ENCODE measurements at places on chromosomes 1 and 21.

DNA sequence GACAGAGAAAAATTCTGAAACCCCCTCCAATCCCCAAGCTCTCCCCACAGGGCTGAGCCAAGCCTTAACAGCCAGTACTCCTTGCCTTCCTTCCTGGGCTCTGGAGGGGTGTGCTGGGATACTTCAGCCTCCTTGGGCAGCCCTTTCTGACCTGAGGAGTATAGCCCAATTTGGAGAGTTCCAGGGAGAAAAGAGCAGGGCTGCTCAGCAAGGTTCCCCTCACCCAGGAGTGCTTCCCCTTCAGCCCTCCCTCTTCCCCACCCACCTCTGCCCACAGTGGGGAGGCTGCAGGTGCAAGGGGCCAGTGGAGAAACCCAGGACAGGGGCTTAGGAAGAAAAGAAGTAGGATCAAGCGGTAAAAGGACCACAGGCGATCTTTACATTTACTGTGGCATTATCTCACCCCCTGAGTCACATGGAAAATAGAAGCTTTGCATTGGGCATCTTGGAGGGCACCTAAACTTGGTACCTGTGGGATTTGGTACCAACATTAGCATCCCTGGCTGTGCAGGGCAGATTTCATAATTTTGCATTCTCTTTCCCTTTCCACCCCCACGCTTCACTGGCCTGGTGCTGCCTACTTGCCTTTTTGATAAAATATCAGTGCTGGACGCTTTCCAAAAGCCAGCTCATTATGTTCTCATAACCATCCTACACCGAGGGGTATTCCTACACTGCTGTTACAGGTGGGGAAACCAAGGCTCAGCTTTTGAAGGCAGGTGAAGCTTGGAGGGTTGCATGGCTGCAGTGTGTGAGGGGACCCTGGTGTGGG is 2.8 kb upstream of the ADORA1 start:
- DNase-seq = no peak

- no peak for DNase-seq
Observed at GRCh38 chr21:42627527-42628289, 25.7 kb upstream of the PDE9A start.

DNA sequence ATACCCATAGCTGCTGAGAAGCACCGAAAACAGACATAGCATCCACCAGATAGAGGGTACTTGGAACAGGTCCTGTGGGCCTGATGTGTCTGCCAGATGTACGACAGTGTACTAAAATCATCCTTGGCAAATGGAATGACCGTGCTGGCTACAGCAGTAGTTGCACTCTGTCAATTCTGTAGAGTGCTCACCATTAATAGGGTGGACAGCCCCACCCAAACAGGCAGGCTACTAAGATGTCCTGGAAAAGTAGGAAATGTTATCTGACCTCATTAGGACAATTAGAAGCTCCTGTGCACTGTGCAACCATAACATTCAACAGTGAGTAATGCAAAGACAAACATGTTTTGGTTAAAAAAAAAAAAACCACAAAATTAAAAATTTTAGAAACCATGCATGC is 106.2 kb downstream of the PTPN14 start:
- no peak for DNase-seq

DNA sequence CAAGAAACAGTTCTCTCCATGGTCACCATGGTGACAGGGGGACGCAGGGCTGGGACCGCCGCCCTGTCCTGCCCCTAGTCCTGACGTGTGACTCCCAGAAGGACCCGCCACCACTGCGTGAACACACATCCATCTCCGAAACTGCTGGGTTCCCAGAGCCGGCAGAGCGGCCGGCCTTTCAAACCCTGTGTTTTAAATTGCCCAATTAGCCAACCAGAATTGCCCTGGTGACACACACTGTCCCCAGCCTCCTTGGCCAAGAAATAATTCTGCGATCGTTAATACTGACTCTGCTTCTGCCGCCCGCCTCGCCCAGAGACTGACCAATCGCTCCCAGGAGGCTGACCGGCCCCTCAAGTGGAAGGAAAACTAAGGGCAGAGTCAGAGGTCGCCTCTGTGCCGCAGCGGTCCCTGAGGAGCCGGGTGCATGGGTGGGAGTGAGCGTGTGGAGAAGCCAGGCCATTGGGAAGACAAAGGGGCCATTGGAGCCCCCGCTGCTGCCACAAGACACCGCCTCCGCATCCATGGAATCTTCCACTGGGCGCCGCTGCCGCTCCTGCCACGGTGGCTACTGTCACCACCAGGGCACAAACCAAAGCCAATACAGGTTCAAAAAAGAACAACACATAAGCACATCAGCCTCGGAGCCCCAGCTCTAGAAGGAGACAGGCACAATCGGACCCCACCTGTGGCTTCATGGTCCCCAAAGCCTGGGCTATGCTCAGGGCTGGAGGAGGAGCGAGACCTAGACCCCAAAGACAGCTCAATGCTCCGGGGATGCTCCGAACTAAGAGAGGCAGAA is 273.2 kb downstream of the NPHP4 start:
- DNase-seq = no peak

DNA sequence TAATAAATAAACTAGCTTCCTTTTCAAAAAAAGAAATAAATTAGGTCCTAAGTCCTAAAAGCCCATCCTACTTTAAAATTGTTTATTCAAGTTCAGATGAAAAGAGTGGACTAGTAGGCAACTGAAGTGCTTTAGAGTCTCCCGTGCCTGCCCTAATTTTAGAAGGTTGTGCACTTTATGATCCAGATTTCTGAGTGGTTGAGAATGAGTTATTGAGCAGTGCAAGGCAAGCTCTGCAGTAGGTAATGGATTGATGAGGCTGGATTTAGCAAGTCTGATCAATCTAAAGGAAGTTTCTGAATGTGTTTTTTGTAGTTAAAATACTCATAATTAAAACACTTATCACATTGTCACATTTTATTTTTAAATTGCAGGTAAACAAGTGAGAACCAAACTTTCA is 13.0 kb downstream of the GGPS1 start:
- no peak for DNase-seq

DNA sequence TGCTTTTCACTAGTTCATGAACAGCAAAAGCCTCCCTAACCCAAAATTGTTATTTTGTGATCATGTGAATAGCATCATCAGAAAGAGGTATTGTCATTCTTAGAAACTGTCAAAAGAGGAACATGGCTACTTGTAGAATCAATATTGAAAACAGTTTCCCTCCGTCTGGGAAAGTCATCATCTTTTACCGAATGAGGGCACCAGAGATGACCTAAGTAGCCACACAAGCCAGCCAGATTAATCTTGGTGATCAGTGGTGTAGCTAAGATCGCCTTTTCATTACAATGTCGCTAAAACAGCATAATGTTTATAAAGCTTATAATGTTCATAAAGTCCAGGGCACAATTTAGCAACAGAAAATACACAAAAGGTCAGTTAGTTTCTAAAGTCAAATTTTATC is 136.1 kb downstream of the SIPA1L2 start:
- DNase-seq = no peak

All from choroid plexus epithelial cell (primary cell).